ENCODE measurements at places on chromosomes 11 and 22.

- DNase-seq = no peak
Observed at GRCh38 chr11:72100462-72100861, 2.6 kb downstream of the LAMTOR1 start.

DNA sequence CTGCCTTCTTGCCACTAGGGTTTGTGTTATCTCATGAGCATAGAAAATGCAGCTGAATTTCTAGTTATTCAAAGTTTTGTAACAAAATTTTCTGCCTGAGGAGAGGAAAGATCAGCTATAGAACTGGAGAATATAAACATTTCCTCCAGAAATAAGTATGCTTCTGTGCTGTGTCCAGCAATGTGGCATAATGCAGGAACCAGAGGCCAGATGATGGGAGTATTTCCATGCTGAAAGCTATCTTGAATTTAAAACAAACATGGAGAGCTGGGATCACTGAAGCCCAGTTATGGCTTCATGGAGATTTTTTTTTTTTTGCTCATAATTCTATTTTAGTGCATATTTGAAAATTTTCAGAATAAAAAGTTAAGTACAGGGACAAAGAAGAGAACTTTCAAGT lies 608.2 kb downstream of the SOX6 start:
- DNase-seq = no peak

DNA sequence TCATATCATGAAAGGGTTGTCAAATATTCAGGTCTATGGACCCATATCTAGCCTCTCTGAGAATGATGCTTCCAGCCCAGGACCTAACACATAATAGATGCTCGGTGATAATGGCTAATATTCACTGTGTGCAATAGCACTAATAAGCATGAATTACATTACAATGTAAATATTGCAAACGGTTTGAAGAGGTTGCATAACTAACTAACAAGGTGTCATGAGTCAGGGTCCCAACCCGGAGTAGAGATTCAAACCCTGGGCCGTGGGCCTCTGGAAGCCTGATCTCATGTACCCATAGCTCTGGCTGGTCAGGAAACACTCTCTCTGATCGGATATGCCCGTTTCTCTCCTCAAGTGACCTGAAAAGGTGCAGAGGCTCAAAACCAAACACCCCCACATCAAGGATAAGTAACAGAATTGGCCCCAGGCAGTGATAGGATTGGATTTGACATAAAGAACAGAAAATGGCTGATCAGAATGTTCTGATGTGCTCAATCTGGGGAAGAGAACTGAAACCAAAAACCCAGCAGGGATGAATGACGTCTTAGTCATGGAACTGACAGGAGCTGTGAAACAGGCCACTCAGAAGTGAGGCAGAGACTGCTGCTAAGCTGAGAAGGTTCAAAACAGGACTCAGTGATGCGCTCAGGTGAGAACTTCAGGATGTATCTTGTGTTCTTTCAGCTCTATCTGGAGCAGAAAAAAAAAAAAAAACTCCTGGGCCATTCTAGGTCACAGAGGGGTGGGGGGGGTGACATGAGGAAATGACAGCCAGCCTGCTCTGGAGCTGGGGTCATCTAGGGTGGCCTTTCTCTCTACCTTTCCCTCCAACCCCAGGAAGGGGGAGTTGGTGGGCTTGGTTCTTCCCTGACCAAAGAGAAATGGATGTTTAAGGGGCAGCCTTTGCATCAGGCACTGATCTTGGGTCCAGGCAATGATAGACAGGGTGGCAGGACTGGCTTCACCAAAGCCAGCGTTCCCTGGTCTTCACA lies 6.6 kb upstream of the KCTD17 start:
- no peak for DNase-seq

- peak; percentile 8 for DNase-seq
Observed at GRCh38 chr11:86672007-86672621, at the start of gene ME3. Gene ME3, minus strand, starts transcription at chr11:86672616.

DNA sequence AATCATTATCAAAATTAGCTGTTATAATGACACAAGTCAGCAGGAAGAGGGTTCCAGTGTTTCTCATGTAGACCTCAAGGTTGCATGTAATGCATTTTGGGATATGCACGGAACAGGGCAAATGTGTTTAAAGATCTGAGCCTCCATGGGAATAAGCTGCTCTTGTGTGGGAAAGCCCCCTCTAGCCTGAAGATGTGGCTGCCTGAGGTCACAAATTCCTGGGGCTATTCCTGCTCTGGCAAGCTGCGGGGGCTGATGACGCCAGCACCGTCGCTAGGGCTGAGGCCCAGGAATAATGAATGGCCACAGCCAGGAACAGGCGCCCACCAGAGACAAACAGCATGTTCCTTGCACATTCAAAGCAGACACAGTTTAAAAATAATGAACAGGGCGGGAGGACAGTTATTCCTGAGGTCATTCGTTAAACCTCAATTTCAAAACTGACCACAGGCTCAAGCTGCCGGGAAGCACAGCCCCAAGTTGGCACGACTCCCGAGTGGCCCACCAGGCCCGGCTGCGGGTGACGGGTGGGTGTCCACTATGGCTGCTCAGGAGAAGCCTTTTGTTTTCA lies 11.7 kb downstream of the OSBPL5 start:
- DNase-seq = no peak

DNA sequence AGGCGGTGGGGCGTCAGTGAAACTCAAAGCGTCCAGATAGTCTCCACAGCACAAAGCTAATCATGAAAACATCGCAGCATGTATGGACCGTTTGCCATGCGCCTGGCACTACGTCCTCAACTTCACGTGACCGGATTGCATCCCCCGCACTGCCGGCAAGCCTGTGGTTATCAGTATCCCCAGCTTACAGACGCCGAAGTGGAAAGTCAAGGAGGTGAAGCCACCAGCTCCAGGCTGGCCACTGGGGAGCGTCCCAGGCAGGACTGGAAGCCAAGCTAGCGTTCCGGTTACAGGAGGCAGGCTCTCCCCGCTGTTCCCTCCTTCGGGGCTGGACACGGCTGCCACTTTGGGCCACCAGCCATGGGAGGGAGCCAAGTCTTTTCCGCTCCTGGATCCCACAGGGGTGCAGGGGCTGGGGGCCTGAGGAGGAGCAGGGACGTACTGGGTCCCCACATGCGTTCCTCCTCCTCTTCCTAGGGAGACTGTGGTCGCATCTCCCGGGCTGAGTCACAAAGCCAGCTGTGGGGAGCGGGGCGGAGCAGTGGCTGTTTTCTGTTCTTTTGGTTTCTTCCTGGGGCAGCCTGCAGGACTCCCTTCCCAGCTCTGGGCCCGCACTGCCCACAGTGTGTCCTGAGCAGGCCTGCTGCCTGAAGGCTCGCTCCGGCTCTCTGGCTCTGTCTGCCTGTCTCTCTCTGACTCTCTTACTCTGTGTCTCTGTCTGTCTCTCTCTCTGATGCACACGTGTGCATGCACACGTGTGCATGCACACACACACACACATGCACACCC lies 4.3 kb upstream of the OSBPL5 start:
- no peak for DNase-seq

- DNase-seq = no peak
Observed at GRCh38 chr11:125428486-125429173, 67.4 kb downstream of the FEZ1 start.

DNA sequence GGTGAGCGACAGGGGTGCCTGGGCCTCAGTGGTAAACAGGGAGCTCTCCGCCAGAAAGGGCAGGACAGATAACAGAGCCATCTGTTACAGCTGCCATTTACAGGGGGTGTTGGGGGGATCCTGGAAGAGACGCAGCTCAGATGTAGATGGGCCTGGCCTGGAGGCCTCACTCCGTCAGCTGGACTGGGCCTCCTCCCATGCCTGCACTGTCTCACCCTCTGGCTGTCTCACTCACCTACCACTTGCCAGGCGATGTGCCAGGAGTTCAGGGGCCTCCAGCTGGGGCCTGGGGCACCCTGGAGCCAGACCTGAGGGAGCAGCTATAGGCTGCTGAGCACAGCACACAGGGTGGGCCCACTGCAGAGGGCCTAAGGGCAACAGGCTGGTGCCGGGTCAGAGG lies 16.3 kb upstream of the SUSD2 start:
- no peak for DNase-seq

GRCh38 chr11:27319072-27319471 lies 43.9 kb downstream of the CCDC34 start:
- DNase-seq = no peak

- DNase-seq = no peak
Observed at GRCh38 chr22:19292458-19293230, 1.1 kb upstream of the CLTCL1 start.

DNA sequence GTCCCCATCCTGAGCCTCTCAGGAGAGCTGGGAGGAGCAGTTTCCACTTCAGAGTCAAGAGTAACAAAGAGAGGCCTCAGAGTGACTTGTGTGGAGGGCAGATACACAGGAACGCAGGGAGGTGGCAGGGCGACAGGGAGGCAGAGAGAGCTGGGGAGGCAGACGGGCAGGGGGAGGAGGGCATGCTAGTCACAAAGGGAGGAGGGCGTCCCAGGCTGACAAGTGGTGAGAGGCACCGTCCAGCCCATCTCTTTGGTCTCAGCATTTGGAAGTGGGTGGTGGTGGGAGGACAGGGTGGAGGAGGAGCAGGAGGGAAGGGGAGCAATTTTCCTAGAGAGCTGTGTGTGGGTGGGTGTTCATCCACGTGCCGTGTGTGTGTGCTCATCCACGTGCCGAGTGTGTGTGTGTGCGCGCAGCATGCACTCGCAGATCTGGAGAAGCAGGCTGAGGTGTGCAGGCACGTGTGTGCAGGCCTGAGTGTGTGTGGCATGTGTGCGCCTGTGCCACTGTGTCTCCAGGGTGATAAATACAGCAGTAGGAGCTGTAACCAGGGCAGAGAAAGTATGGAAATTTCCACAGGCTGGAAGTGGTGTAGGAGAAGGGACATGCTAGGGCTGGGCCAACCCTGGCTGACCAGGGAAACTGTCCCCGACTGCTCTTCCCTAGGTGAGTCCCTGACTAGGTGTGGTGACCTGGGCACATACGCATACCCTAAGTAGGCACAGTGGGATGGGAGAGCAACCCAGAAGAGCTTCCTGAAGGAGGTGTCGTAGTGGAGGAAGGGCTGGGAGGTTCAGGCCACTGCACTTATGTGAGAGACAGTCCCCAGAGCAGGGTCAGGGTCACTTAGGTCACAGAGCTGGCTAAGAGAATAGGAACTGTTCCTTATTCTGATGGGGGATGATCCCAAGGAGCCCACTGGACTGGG lies 7.3 kb upstream of the PDE2A start:
- DNase-seq = no peak

DNA sequence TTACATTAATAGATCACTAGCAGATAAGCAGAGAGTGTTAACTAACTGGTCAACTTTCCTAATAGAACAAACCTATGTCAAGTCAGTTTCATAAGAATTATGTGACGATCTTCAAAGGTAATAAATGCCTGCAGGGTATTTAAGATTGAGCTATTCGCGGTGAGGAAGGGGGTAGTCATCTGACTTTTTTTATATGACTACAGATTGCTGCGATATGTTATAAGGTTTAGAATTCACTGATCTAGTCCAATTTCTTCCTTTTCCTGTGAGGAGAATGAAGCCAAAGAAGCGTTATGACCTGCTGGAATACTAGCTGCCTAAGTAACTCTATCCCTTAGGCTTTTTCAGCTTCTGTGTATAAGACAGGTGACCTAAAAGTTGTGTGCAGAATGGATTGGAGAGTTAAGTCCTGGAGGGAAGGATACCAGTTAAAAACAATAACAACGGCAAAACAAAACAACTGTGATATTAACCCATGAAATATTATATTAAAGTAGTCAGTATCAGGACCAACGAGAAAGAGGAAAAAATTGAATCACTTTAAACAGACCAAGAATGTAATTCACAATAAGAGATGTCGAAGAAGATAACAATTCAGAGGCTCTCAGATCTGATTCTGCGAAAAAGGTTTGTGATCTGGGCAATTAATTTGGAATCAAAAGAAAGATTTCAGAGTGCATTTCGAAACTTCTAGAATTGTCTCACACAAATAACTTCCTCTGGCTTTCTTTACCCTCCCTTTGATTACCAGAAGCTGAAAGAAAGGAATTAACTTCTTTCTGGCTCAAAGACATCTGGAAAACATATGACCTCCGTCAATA lies 630 bp downstream of the CASP4 start:
- DNase-seq = no peak

DNA sequence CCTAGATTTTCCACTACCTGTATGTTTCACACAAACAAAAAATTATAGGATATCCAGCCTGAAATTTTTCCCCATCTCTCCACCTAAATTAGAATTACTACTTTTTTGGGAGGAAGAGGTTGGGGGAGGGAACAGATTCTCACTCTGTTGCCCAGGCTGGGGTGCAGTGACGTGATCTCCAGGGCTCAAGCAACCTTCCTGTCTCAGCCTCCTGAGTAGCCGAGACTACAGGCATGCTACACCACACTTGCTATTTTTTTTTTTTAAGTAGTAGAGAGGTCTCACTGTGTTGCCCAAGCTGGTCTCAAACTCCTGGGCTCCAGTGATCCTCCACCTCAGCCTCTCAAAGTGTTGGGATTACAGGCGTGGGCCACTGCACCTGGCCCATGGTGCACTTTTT lies 9.5 kb downstream of the JAML start:
- DNase-seq = no peak

GRCh38 chr11:128610721-128611617 lies 23.6 kb upstream of the ETS1 start:
- peak; percentile 37 for DNase-seq

GRCh38 chr11:26992031-26992541 lies 1.8 kb upstream of the FIBIN start:
- DNase-seq = no peak

- DNase-seq = no peak
Observed at GRCh38 chr11:8222820-8223512, 40.7 kb downstream of the LMO1 start.

DNA sequence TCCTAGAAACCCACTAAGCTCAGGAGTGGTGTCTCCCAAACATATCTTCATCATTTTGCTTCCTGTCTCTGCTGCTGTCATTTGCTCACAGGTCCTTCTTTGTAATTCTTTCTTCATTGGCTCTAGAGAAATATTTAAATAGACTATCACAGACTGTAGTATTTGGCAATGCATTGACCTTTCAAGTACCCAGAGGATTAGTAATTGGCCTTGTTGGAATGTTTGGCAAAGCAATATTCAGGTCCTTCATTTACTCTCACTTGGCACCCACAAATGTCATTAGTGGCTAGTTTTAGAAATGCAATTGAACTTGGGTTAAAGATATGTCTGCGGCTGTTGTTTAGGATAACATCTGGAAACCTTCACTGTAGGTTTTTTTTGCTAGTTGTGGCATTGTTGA lies 11.6 kb downstream of the OR4C5 start:
- DNase-seq = no peak

GRCh38 chr11:64594159-64594939 lies 3.3 kb downstream of the SLC22A12 start:
- DNase-seq = no peak

- DNase-seq = no peak
Observed at GRCh38 chr11:68828155-68828931, 13.4 kb downstream of the CPT1A start.

GRCh38 chr11:16956538-16957153 lies 57.6 kb downstream of the PLEKHA7 start:
- no peak for DNase-seq

DNA sequence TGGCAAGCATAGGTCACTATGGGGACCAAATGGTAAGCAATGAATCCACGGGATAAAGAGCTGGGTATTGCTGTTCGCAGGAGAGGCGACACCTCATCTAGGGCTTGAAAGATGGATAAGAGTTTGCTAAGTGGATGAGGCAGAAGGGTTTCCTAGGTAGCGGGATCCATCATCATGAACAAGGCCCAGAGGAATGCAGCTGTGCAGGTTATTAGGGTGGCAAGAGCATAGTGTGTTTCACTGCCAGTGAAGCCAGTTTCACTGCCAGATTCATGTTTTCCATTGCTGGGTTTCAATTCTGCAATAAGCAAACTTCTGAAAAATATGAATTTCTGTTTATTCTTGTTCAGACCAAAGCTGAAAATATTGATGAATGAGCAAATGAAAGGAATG lies 27.2 kb downstream of the WEE1 start:
- DNase-seq = no peak

GRCh38 chr11:12482839-12483238 lies 105.5 kb downstream of the PARVA start:
- no peak for DNase-seq

- DNase-seq = no peak
Observed at GRCh38 chr11:70620510-70621184, 222.3 kb downstream of the CTTN start.
